NAMALWA (cell line): ENCODE measurements at places on chromosomes 16 and 17.

GRCh38 chr16:87062569-87063442 lies 254.4 kb downstream of the C16orf95 start:
- DNase-seq = peak; percentile 85

DNA sequence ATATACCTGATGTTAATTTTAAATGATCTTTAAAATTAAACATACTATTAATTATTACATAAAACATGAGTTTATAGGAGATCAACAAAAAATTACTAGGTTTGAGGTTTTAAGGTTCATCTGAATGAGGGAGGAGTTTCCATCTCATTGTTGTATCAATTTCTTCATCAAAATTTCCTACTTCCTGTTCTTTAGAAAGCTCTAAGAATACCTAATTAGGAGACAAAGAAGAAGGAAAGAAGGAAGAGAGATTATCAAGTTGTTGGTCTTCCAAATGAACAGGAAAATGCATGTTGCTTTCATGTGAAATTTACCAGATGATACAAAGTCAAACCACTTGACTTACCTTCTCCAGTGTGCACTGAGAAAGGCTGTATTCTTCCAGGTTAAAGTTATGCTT lies 18.1 kb upstream of the ABCA9 start:
- no peak for DNase-seq

- no peak for DNase-seq
Observed at GRCh38 chr17:68378268-68379176, 78.8 kb downstream of the WIPI1 start.

GRCh38 chr16:67034487-67034886 lies 5.5 kb downstream of the CBFB start:
- DNase-seq = no peak

DNA sequence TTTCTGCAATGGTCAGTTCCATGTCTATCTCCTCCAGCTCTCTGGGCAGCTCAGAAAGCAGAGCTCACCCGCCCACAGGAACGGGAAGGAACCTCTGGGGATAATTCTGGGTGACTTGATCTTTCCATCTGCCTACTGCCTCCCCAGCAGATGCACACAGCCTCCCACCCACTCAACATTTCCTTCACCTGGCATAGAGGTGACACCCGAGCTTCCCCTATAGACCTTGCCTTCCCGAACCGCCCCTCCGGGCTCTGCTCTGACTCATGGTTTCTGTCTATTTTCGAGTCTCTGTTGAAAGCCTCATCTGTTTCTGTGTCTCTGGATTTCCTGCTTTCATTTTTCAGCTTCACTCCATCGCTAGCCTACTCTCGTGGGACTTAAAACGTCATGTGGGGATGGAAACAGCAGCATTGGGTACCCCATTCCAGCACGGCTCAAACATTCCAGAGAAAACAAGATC lies 11.4 kb downstream of the GGA3 start:
- DNase-seq = no peak
